ENCODE measurements at places on chromosomes 5 and 9. TPM values are rescaled to one million over a fixed set of nuclear protein-coding genes. Genes with fewer than 3 reads are reported as not detected.

DNA sequence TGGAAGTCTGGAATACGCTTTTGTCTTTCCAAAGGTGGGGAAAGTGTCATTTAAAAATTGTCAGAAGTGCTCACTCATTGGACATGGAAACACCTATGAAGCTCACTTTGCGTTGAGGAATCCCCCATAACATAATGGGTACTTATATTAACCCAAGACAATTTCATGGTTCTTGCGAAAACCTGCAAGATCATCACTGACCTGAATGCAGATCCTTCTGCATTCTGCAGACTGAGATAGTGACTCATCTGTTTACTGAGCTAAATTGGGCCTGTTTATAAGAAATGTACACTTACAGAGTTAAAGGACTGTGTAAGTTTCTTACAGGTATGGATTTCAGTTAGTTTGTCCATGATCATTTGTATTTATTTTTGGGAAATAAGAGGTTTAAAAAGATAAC, 153.0 kb downstream of the HMHB1 start:
- peak; percentile 66 for DNase-seq

DNA sequence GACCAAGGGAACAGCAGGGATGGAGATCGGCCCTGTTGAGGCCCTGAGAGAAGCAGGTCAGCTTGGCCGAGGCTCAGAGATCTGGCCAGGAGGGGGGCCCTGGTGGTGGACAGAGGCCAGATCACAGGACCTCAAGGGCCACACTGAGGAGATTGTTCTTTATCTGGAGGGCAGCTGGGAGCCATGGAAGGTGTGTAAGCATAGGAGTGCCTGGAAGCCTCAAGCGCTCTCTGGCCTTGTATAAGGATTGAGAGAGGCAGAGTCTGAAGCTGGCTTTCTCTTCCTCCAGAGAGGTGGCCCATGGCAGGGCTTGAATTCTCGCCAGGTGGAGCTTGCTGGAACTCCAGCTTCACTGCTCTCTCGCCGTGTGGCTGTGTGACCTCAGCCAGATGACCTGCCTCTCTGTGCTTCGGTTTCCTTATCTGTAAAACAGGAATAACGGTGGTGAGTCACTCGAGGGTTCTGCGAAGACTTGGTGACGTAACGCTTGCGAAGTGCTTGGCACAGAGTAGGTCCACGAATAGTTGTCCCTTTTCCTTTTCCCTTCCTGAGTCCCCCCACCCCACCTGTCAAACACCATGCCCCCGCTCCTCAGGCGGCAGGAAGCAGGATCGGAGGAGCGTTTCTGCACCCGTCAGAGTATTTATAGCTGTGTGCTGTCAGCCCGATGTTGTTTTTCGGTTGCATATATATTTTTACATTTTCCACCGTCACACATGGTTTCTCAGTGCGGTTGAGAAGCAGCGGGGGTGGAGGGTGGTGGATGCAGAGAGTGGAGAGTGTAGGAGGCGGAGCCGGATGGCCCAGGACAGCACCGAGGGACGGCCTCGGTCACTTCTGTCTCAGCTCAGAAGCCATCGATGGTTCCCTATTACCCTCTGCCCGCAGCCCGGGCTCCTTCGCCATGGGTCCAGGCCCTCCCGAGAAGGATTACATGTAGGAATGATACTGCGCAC, 17.0 kb upstream of the CRB2 start:
- no peak for DNase-seq

ADAMTS19 gene
- total RNA-seq, result 0.28 TPM

EMB gene
- total RNA-seq, result 4.4 TPM
